ENCODE measurements at places on chromosomes 1 and 21.

DNA sequence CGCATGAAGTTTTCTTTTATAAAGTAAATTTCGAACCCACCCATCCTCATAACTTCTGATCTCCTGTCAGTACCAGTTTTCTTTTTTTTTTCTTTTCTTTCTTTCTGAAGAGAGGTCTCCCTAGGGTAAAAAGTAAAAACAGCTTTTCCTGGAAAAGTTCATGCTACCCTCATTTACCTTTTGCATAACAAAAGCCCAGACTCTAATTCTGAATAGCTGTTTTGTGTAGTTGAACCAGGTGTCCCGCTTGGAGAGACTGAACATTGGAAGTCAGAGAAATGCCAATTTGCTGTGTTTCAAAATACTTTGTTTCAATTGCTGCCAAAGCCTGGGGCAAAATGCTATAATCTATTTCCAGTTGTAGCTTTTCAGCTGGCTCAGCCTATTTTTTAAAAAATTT lies 113.7 kb upstream of the RUNX1 start:
- no peak for DNase-seq

DNA sequence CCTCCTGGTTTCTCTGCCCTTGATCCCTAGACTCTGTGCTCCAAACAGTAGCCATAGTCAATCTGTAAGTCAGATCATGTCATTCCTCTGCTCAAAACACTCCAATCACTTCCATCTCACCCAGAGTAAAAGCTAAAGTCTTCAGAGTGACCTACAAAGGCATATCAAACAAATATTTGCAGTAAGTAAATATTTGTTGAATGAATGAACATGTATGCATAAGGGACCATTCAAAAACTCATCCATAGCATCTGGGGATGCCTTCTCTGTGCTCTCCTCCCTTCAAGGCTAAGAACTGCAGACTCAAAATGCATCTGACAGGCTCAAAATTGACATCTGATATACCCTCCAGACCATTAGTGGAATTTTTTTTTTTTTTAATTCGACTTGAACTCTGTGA lies 18.1 kb upstream of the AK5 start:
- no peak for DNase-seq

DNA sequence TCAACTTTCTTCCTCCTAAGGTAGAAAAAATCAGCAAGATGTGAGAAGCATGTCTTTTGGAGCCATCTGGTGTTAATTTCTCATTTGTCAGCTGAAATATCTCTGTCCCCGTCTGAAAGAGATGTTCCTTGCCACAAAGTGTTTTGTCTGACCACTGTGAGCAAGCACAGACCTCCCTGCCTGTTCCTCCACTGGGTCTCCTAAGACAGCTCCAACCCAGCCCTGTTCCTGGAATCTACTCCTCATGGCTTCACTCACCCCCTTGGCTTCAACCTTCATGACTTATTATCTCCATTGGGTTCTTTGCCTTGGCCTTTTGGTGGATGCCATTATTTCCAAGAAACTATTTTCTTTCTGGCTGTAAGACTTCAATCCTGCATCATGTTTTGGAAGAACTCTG lies 65.7 kb upstream of the CACHD1 start:
- no peak for DNase-seq

DNA sequence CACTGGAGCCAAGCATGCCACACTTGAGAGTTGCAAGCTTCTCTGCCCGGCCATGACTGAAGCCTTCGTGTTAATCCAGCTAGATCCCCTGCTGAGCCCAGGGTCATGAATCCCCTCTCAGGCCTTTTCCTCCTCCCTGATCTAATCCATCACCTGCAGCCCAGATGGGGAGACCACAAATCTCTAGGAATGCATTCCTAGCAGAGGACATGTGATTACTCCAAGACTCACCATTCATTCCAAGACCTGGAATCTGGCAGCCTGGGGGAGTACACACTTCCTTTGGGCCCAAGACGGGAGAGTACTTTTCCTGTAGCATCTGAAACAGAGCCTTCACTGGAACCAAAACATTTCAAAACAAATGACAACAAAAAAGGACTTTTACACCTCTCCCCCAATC lies 269.3 kb upstream of the NFIA start:
- DNase-seq, result no peak

DNA sequence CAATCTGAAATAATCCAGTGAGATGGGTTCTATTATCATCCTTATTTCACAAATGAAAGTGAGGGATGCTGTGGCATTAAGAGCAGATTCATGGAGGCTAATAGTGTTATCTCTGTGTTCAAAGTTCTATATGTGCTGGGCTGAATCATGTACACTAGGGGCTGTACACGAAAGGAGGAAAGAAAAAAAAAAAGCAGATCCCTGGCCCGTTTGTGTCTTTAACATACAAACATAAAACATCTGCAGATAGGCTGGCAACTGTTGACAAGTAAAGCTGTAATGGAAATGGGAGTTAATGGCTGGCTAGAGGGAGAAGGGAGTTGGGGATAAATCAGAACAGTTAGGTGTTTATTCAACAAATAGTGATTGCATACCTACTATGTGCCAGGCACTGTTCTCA lies 3.1 kb downstream of the WNT2B start:
- DNase-seq, result no peak

DNA sequence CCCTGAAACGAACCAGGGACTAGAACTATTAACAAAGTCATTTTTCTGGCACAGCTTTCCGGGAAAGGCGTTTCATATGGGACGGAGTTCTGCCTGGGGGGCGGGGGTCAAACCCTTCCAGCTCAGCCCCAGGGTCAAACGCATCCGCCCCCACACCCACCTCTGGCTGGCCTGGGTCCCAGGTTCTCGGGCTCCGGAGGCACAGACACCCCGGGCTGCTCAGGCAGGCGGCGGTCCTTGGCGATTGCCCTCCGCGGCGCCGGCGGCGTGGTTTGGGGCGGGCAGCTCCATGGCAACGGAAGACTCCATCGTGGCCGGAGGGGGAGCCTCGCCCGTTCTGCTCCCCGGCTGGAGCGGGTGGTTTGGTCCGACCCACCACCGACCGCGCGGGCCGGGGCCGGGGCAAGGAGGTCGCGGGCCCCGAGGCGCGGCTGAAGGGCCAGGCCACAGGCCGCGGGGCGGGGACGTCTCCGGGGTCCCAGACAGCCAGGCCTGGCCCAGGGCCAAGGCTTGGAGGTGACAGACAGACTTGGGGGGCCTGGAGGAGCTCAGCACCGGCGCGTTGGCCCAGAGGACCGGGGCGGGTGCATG lies at the start of gene CFAP74:
Gene CFAP74, minus strand, starts transcription at position 246 of the 591 bp plus-strand sequence. CDS start 12,830 bp downstream, outside the sequence.
- no peak for DNase-seq

DNA sequence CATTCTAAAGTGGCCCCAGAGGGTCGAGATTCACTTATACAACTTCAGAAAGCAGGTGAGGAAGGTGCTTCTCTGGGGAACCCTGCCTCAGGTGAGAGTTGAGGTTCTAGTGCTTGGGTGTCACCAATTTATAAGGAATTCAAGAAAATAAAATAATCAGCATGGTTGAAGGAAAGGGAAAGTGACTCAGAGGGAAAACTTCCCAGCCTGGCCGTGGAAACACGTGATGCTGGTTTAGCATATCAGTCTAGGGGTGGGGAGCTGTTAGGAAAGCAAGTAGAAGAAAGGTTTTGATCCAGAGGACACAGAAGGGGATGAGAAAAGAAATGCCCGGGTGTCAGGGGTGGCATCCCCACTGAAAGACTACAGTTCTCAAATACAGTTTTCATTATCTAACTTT lies 37.7 kb upstream of the TMEM125 start:
- DNase-seq, result peak; percentile 39

- DNase-seq, result no peak
Measured at GRCh38 chr1:44860891-44861425, 17.9 kb upstream of the PTCH2 start.

- no peak for DNase-seq
Measured at GRCh38 chr1:11387829-11388228, 91.1 kb upstream of the DISP3 start.

DNA sequence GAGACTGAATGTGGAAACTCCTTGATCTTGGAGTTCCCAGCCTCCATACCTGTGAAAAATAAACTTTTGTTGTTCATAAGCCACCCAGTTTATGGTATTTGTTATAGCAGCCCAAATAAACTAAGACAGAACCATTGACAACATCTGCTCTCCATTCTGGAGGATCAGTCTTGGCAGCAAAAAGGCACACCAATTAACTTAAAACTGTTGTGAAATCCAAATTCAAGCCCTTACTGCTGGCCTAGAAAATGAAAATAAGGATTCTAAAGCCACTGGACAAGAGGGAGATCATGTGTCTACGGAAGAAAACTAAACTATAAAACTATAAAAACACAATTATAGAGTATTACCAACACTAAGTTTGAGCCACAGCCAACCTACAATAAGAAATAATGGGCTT lies 172.1 kb upstream of the RNPC3 start:
- DNase-seq, result no peak

- DNase-seq, result no peak
Measured at GRCh38 chr1:222535455-222535854, 12.4 kb downstream of the HHIPL2 start.

DNA sequence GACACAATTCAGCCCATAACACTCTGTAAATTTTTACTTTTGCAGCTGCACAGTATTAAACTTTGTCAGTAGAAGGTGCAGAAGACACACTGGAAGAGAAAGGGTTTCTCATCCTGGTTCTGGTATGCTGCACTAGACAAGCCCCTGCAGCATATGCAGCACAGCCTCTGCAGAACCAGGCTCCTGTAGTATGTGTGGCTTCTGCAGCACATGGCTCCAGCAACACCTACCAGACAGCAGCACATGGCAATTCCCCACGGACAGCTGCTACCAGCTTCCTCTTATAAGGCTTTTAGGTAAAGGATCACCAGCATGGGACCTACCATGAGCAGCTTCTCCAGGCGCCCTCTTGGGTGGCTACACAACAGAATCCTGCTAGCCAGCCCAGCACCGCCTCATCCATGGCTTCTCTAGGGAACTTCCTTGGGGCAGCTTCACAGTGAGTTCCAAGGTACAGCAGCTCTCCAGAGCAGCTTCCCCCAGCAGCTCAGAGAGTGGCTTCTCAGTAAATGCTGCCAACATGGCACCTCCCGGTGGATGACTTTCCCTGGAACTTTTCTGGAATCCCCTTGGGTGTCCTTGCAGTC lies 534.4 kb upstream of the CXADR start:
- DNase-seq, result no peak

GRCh38 chr1:75985827-75986226 lies 53.6 kb upstream of the ASB17 start:
- no peak for DNase-seq

DNA sequence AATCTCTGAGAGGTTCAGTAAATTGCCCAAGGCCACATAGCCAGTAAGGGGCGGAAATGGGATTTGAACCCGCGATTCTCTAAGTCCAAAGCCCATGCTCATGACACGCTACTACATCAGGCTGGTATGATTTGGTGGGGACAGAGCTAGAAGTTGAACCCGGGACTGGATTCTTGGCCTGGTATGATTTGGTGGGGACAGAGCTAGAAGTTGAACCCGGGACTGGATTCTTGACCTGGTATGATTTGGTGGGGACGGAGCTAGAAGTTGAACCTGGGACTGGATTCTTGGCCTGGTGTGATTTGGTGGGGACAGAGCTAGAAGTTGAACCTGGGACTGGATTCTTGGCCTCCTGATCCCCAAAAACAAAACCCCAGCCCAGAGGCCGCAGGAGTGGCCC lies 23.0 kb downstream of the EPHB2 start:
- no peak for DNase-seq

GRCh38 chr21:16419188-16419921 lies 689.6 kb downstream of the USP25 start:
- DNase-seq, result peak; percentile 90

DNA sequence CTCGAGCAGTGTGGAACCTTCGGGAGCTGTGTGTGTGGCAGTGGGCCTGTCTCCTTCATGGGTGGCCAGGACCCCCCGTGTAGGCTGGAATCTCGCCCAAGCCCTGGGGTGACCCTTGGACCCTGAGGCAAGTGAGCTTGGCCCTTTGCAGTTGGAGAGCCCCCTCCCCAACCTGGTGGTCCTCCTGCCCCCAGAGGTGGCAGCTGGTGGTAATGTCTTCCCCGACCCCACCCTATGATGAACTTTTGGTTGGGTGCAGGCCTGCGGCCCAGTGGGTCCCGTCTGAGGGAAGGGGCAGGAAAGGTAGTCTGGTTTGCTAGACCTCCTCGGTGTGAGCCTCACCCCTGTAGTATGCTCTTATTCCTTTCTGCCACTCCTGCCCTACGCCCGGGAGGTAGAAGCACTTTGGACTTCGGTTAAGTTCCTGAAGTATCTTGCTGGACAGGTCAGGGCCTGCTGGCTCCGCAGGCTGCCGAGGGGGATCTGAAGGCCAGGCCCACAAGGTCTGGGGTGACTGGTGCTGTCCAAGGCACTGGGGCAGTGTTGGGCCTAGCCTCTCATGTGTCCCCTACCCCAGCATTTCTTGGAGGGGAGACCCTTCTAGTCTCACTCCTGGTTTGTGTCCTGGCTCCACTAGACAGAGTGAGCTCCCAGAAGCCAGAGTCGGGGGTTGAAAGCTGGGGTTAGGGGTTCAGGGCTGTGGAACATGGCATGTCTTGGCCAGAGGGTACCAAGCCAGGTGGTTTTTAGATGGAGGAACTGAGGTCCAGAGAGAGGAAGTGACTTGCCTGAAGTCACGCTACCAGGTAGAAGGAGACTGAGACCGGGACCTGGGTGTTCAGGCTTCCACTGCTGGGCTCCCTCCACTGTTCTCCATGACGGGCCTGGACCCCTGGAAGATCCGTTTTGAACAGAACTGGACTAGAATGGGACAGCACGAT lies 1.8 kb downstream of the ZNF362 start:
- no peak for DNase-seq

GRCh38 chr1:94084085-94084484 lies 36.9 kb downstream of the ABCA4 start:
- DNase-seq, result no peak

DNA sequence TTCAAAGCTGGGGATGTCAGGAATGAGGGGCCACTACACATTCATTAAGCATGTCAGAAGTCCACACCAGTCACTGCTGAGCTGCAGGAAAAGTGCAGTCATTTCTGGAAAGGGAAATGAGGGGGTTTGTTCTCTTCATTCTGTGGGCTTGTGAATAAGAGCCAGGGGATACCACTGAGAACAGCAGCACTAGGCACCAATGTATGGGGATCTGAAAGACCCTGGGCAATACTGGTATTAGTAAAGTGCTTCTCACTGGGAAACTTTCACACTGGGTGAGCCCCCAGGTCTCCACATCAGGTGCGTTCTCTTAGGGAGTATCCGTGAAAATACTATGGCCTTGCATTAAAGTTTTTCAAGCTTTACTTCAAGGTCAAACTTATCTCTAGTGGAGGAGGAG lies 49.9 kb downstream of the TGFB2 start:
- no peak for DNase-seq

GRCh38 chr1:21534674-21535378 lies 25.6 kb downstream of the ALPL start:
- DNase-seq, result no peak

DNA sequence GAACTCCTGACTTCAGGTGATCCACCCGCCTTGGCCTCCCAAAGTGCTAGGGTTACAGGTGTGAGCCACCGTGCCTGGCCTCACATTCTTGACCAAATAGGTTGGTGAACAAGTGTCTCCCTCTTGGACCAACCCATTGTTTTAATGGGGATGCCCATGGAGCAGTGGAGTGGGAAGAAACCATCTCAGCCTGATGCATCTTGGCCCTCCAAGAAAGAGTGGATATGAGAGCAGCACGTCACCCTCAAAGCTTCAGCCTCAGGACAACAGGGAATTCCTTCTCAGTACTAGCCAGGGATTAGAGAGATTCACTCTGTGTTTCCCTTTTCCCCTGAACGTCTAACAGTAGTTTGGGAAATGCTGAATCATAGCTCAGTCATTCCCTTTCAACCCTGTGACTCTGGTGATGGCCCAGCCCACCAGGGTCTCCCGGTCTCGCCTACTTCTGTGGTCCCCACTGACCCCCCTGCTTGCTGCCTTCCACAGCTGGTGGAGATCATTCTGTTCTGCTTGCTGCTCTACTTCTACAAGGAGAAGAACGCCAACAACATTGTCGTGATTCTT lies 37.4 kb downstream of the NIPAL3 start:
- no peak for DNase-seq

- DNase-seq, result no peak
Measured at GRCh38 chr1:6627841-6628545, 3.3 kb downstream of the THAP3 start.

Data from left cardiac atrium (tissue), 4 donors.